ENCODE measurements at places on chromosomes 5 and 9. TPM values are rescaled to one million over a fixed set of nuclear protein-coding genes. Genes with fewer than 3 reads are reported as not detected.

The PCA3 gene
- total RNA-seq, result not detected

The CAMK2A gene
- total RNA-seq, result 0.09 TPM

The PCDHA9 gene
- 0.49 TPM for total RNA-seq

The SLCO6A1 gene
- total RNA-seq, result not detected

The IGFBPL1 gene
- not detected for total RNA-seq
